ENCODE measurements at places on chromosomes 11 and 22.
A peak's percentile ranks its signal among the peaks of the same experiment; 100 is the strongest.

DNA sequence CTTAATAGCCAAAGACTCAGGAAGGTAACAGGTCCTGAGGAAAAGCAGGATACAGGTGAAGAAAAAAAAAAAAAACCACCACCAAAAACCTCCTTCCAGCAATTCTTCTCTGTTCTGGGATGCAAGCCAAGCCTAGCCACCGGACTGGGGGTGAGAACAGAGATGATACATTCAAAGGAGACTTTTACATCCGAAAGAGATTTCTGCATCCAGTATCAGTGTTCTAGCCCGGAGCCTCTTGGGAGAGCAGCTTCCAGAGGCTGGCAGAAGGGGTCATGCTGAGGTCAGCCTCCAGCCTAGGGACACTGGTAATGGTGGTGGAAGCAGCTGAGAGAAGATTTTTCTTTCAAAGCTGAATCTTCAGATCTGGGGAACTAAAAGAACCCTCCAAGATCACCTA is 76.2 kb downstream of the KCNC1 start:
- DNase-seq, result no peak

DNA sequence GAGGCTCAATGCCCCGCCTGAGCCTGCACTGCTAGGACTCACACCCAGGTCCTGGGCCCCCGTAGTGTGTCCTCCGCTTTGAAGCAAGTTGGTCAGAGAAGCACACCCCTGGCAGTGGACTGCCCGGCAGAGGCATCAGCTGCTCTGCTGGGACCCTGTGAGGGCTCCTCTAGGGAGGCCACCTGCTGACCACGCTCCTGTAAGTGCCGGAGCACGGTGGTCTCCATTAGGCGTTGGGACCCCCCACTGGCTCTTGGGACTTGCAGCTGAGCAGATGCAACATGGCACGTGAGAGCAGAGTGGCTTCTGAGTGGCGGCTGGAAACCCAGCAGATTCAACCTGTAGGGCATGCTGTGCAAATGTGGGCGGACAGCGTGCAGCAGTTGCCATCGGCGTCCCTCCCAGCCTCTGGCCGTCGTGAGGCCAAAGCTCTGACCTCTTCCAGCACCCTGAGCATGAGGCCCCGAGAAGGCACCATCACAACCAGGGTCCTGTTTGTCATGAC is 16.9 kb downstream of the MRGPRG start:
- no peak for DNase-seq

- DNase-seq, result no peak
These were observed 41.6 kb downstream of the USP35 start for GRCh38 chr11:78230161-78230877.

GRCh38 chr11:44855493-44855849 is 95.2 kb downstream of the TP53I11 start:
- DNase-seq, result no peak

- DNase-seq, result no peak
These were observed 68.7 kb downstream of the SCN3B start for GRCh38 chr11:123585706-123586105.

DNA sequence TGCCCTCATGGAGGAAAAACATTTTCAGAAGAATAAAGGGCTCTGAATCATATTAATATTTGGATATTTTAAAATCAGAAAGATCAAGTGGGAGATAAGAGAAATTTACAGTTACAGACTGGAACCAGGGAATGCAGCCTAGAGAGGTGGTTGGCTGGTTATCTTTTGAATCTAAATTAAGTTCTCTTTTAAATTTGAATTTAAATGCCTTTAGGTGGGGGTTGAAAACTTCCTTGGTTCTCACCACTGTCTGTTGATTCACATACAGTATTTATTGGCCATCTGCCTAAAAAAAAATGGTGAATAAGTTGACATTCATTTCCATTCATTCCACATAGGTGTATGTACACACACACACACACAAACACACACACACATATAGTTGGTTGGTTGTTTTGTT is 35.7 kb upstream of the PTPRJ start:
- no peak for DNase-seq

DNA sequence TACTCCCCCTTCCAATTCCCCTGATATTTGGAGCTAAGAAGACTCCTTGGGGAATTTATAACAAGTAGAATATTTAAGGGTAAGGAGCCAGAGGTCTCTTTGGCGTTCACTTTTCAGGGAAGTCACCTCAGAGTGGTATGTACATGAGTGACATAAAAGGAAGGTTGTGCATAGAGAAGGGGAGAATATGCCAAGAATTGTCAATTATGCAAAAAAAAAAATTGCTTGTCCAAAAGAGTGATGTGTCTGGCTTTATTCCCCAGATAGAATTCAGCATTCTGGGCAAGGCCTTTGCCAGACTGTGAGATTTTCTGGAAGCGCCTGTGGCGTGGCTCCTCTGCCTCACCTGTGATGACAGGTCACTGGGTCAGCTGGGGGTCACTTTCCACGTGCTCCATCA is 170.2 kb downstream of the MIAT start:
- no peak for DNase-seq

GRCh38 chr22:37174964-37175363 is 13.1 kb downstream of the C1QTNF6 start:
- no peak for DNase-seq

DNA sequence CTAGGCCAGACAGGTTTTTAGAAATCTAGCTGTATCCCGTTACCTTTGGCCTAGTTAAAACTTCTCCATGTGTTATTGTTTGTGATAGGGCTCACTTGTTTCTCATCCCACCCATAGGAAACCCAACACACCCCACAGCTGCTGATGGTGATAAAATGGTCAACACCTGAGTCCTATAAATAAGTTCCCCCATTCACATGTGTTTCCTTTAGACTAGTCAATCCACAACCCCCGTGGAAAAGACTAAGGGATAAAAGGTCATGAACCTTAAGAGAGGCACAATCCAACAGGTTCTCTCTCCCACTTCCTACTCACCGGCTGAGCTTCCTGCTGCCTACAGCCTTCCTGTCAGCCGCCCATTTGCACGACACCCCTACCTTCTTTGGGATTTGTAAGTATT is 768.4 kb downstream of the JRKL start:
- DNase-seq, result no peak

DNA sequence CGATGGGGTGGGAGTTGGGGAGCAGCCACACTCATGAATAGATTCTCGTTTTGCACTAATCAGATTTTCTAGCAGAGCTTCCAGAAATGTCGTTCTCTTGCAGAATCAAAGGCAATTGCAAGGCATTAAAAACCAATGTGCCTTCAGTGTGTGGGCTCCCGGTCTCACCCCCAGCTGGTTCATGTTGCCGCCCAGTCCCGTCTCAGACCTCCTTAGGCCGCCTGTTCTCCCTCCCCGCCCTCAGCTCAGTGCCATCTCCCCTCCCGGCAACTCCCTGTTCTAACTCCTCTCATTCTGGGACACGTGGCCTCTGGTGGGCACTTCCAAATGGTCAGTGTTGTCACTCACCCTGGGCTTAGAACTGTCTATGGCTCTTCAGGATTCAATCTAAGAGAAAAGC is 42.5 kb upstream of the SMIM38 start:
- no peak for DNase-seq

DNA sequence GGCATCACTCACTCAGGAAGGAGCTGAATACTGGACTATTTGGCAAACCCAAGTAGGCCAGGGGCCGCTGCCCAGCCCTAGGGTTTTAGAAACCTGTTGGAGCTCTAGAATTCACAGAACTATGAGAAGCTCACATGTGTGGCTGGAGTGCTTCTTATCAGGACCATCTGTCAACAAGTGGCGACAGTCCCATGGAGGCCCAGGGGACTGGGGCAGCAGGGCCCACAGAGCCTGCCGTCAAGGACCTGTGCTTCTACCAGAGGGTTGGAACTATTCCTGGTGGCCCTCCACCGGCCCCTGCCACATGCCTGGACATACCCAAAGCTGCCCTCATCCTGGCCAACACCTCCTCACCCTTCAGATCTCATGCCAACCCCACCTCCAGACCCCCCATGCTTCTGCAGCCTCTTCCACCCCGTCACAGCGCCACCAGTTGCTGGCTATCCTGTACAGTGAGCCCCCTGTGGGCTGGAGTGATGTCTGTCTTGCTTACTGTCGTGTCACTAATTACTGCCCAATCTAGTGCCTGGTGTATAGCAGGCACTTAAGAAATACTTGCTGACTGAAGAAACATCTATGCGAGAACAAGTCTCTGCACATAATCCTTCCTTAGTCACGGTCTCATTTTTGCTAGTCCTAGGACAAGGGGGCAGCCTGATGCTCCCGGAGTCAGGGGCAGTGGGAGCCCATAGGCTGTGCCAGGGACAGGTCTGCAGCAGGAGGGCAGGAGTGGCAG is 27.2 kb upstream of the RASL10A start:
- DNase-seq, result no peak

DNA sequence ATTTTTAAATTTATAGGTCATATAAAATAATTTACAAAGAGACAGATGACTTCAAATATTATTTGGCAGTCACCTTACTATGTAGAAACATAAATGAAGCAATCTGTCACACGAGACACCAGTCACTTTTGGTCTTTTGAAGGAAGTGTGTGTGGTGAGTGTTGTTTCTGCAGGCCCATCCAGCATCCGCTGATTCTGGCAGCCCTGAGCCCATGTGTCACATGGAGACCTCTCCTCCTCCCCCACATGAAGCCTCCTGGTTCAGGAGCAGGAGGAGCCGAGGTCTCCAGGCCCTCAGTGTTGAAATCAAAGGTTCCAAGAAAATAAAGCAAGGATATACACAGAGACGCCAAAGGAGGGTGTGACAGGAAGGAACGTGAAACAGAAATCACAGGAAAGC is 60.1 kb downstream of the ARFGAP3 start:
- DNase-seq, result peak; percentile 79

- DNase-seq, result no peak
These were observed 104.4 kb downstream of the STIM1 start for GRCh38 chr11:3959903-3960265.

DNA sequence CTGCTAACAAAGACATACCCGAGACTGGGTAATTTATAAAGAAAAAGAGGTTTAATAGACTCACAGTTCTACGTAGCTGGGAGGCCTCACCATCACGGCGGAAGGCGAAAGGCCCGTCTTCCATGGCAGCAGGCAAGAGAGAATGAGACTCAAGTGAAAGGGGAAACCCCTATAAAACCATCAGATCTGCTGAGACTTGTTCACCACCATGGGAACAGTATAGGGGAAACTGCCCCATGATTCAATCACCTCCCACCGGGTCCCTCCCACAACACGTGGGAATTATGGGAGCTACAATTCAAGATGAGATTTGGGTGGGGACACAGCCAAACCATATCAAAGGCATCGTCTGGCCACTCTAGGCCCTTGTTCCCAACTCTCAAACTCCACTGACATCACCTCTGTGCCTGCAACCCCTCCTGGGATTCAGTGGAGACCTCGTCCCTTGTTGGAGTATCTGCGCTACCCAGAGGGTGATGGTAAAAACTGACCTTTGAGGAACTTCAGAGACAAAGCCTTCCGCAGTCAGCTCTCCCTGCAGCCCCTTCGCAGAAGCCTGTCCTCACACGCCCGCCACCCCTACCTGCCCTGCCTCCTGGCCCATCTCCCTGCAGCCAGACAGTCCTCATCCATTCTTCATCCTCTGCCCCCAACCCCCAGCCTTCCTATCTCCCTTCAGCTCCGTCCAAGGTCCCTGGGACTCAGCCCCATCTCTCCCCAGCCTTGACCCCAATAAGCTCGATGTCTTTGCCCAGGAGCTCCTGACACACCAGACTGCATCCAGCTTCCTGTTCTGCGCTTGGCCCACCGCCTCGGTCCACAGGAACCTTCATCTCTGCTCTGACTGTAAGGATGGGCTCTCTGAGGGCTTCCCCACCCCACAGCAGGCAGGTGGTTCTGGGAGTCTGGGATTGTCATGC is 15.8 kb downstream of the CCND1 start:
- no peak for DNase-seq

DNA sequence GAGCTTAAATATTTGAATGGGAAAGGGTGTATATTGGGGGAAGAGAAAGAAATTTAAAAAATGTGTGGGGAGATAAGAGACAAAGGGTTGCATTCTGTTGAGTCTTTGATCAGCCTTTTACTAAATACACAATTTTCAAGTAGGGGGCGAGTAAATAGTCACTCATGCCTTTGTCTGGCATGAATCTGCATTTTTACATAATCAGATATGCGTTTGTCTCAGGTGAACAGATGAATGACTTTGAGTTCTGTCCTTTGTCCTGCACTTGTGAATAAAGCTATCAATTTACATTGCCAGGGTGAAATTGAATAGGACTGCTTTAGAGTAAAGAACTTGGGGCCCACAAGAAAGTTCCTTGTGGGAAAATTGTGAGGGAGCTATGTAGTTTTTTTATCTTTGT is 523.6 kb upstream of the LUZP2 start:
- DNase-seq, result no peak

DNA sequence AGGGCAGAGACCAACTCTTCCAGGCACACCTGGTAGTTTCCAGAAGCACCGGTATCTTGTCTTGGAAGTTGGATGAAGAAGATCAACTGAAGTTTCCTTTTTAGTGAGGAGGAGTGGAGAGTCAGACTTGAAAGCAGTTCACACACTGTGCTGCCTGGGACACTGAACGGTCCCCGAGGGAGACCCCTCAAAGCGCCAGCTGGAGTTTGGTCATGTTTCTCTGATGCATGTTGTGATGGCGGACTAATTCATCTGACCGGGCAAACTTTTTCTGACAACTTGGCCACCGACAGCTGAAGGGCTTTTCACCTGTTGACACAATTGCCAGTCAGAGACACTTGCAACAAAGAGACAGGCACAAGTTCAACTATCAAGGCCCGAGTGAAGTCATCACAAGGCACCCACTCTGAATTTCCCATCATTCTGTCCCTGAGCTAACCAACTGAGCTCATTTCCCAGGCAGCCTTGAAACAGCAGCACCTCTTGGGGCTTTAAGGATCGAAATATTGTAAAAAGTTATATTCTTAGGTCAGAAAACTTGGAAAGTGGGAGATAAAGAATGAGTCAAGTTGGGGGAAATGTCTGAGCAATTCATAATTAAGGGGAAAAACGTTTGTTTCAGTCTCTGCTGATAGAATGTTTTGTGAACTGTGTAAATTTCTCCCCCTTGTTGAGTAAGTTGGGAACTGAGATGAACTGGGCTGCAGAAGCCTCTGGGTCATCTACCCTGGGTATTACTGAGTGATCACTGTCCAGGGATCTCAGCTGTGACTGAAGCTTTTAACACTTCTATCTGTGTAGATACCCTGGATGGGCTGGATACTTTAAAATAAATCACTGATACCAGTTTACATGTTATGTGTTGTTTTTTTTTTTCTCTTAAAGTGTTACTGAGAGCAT is 46.2 kb downstream of the WT1 start:
- DNase-seq, result no peak

DNA sequence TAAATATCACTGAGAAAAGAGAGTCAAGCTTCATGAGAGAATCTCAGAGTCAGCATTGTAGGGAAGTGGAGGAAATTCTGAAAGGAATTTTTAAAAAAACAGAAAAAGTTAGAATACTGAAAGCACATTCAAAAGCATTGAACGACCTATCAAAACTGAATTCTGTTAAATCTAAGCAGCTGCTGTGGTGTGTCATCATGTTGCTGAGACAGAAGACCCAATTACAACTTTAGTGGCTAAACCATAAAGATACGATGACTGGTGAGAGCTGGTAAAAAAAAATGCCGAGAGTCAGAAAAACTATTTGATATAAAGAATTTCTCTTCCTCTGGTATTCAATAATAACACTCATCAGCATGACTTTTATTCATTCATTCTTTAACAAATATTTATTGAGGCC is 220.8 kb downstream of the DLG2 start:
- no peak for DNase-seq

GRCh38 chr11:119361941-119362725 is 15.6 kb upstream of the MFRP start:
- no peak for DNase-seq

GRCh38 chr11:5196731-5197130 is 3.8 kb downstream of the OR51V1 start:
- DNase-seq, result no peak

GRCh38 chr22:33124471-33124870 is 66.3 kb upstream of the SYN3 start:
- DNase-seq, result no peak

GRCh38 chr11:2160736-2161259 is at the start of gene INS:
INS (minus strand) TSS chr11:2161209; CDS start chr11:2160971, 238 bp downstream.
- no peak for DNase-seq
